T47D (cell line): ENCODE measurements at places on chromosomes 4 and X.

DNA sequence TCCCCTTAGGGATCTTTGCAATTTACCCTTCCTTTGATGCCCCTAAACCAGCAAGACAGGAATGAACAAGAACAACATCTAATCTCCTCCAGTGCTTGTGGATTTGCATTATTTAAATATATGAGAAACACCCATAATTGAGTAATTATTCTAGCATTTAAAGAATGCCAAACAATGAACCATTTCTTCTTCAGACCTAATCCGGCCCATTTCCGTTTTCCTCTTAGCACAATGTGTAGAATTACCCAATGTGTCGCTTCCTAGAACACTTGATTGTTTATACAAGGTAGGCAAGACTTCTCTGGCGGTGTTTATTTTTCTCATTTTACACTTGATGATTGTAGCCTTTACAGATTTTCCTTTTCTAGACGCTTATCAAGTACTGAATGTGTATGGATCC is 43.5 kb downstream of the CLDN34 start:
- DNase-seq = no peak

- no peak for DNase-seq
Measured at GRCh38 chr4:111960241-111960667, 185.0 kb upstream of the FAM241A start.

DNA sequence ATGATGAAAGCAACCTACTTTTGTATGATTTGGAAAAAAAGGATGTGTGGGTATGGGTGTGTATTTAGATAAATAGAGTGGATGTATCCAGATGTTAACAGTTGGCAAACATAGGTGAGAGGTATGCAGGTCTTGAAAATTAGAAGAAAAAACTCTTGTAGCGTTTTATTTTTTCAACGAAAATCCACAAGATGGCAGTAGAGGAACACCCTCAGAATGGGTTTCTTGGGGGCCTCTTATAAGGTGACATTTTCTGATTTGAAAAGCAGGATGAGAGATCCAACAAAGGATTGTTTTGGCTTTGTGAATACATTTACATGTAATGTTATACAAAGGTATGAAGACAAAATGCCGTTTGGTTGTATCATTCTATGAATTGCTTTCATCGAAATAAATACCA is 68.3 kb downstream of the FMR1NB start:
- peak; percentile 37 for DNase-seq

GRCh38 chrX:107673431-107673830 is 45.1 kb downstream of the PRPS1 start:
- no peak for DNase-seq

DNA sequence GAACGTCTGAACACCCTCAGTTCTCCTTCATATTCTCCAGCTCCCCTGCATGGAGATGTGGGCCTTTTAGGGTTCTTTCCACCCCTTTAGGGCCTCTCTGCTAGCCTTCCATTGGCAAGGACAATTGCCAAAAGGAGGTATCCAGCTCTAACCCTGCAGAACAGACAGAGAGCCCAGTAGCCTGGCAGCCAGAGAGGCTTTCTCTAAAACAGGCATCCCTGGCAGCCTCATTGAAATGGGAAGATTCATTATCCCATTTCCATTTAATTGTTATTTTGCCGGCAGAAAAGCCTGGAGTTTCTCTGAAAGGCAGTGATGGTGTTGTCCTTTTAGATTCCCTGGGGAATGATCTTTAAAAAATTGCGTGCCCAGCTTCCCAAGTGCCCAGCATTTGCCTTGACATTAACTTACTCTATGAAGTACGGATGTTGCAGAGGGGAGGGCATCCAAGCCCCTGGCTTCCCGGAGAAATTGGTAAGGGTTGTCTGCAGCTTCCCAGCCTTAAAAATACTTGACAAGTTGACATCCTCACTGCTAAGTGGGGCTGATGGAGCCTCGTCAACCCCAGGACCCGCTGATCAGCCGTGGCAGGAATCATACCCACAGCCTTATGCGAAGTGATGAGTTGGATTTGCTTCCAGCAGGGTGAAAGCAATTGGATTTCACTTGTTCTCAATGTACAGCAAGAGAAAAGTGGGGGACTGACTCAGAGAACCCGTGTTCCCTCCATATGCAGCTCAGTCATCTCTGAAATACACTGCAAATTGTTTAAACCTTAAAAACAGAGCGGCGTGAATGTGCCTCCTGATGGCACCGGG is 244.1 kb downstream of the CRLF2 start:
- no peak for DNase-seq

DNA sequence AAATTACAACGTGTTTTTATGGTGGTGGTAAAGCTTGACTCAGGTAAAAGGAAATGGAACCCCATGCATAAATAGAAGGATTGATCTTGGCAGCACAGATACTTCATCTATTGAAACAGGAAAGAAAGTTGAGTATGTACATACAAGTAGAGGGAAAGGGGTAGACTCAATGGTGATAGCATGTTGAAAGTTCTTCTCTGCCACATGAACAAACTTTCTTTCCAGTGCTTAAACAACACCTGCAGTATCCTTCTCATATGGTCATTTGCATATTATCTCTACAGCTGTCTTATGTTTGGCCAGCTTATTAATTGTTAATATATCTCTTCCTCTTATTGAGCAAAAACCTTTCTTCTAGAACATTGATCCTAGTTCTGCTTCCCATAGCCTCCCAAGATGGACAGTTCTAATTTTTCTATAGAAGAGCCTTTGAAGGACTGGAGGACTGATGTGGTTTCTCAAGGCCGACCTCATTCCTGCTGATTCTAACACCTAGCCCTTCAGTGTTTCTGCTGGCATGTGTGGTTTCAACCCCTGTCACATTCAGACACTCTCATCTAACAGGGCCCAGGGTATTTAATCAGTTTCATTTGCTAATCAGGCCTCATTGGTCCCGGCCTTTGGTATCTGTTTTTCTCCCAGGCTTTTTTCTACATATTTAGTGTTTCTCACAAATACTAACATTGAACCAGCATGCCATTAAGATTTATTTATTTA is 108.1 kb upstream of the SPRY1 start:
- DNase-seq = no peak

- no peak for DNase-seq
Measured at GRCh38 chr4:88858752-88859151, 161.1 kb upstream of the NAP1L5 start.

DNA sequence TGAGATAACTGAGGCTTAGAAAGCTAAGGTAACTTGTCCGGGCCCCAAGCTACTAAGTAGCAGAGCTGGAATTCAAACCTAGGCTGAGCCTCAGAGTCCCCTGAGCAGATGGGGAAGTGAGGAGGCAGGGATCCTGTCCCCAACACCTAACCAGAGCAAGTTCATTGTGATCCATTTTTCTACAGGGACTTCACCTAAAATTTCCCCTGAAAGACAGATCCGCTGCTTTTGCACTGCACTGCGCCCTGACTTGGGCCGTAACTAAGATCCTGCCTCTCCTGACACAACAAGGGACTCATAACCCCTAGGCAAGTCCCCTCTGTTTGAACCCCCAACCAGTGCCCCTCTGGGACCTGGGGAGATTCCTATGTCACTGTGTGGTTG is 25.6 kb upstream of the MTM1 start:
- DNase-seq = no peak
